CD4-positive, alpha-beta T cell treated with Interleukin-6 at 100 ng/mL for 8 hours (primary cell): ENCODE measurements at places on chromosomes 12 and 14.

DNA sequence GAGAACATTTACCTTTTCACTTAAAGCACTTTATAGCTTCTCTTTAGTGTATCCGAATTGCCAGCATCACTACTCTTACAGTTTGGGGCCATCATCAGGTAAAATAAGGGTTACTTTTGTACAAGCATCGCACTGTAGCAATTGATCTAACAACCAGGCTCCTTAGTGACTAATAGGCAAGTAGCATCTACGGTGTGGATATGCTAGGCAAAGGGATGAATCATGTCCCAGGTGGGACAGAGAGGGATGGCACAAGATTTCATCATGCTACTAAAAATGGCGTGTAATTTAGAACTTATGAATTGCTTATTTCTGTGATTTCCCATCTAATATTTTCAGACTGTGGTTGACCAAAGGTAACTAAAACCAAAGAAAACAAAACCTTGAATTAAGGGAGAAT lies 582.3 kb downstream of the KCNH5 start:
- DNase-seq, result no peak

GRCh38 chr14:74879427-74880182 lies 2.1 kb upstream of the DLST start:
- no peak for DNase-seq

DNA sequence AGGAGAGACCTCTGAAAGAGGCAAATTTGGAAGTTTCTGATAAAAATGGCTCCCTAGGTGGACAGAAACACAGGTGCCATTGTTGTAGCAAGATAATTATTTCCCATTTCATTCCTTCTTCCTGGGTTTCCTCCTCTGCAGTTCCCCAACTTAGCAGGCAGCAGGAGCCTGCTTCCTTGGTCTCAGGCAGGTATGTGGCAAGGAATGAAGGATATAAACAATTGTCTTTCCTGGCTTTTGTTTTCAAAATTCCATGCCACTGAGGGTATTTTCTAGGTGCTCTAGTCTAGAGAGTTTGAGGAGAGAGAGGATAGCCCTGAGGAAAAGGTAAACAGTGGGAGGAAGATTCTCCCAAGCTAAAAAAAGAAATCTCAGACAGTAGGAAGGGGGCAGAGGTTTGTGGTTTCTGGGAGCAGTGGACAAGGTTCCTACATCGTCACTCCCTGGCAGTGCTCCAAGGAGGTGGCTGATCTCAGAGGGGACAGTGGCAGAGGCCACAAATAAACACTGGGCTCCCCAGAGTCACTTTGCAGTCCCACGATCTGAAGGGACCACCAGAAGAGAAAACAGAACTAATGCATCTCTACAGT lies 82.6 kb upstream of the IGF1 start:
- DNase-seq, result no peak

GRCh38 chr12:108972358-108972757 lies 48.5 kb downstream of the SVOP start:
- DNase-seq, result no peak

DNA sequence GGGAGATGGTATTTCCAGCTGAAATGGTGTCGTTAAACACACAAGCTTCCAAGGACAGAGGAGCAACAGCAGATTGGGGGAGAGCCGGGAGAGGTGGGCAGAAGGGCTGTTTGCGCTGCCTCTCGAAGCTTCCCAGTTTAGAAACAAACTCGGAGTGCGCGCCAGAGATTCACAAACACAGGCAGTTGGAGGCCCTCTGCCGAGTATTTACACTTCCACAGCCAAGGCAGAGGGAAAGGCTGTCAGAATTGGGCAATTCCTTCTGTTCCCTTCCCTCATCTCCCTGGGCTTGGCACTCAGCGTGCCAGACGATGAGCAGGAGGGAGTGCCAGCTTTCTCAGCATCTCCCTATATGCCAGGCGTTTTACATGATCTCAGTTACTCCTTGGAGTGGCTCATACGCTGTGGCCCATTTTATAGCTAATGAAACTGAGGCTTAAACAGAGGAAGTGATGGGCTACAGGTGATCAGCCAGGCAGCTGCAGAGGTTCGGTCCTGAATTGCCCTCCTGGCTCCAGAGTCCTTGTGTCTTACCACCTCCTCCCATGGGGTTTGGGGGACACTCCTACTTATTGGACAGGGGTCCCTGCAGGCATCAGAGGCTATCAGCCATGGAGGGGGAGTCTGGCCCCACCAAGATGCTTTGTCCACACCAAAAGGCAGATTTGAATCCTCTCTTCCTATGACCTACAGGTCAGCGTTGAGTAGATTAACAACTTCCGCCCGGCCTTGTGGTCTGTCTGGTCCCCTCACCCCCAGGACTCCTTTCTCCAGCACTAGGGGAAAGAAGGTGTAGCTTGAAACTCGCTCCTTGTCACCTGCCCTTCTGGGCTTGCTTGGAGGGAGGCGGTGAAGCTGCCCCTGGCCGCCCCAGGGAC lies 3.1 kb downstream of the FAM222A start:
- no peak for DNase-seq

DNA sequence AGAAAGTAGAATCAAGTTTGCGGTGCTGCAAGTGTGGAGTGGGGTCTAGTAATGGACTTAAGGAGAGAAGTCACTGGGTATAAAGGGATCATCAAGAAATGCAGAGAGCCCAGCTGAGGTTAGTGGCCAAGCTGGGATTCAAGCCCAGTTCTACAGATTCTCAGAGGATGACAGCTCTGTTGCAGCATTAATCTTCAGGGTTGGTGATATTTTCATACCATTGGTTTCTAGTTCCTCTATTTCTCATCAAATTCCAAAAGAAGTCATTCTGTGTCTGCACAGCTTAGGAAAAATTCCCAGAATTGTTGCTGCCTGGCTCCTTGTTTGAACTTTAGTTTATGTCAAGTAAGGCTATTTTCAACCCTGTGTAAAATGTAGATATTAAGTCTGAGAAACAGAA lies 169.5 kb upstream of the NTF3 start:
- DNase-seq, result no peak

GRCh38 chr12:46675736-46676135 lies 150.1 kb downstream of the SLC38A4 start:
- no peak for DNase-seq

- no peak for DNase-seq
These were observed 134.3 kb downstream of the TTC7B start for GRCh38 chr14:90681929-90682328.

GRCh38 chr12:14238221-14238792 lies 127.2 kb upstream of the ATF7IP start:
- no peak for DNase-seq

GRCh38 chr12:114450515-114451300 lies 44.8 kb upstream of the TBX5 start:
- no peak for DNase-seq

- DNase-seq, result no peak
These were observed 61.0 kb downstream of the SUSD6 start for GRCh38 chr14:69672356-69672755.

GRCh38 chr12:6078398-6079096 lies 45.9 kb downstream of the VWF start:
- no peak for DNase-seq

DNA sequence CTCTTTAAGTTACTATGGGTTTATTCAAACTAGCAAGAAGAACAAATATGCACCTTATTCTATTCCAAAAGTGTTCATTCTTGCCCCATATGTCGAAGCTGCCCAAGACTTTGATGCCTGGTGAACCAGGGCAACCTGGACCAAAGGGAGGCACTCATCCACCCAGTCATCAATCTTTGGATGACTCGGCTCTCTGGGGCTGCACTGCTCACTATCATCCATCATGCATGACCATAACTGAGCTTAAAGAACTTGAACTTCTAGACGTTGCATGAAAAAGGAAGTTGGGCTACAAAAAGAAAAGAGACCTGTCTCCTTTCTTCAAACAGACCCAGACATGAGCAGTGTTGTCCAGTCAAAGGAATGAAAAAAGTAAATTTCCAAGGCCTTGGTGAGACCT lies 1.2 kb downstream of the KRT4 start:
- DNase-seq, result no peak

- no peak for DNase-seq
These were observed 63.6 kb upstream of the ELK3 start for GRCh38 chr12:96130396-96131059.

DNA sequence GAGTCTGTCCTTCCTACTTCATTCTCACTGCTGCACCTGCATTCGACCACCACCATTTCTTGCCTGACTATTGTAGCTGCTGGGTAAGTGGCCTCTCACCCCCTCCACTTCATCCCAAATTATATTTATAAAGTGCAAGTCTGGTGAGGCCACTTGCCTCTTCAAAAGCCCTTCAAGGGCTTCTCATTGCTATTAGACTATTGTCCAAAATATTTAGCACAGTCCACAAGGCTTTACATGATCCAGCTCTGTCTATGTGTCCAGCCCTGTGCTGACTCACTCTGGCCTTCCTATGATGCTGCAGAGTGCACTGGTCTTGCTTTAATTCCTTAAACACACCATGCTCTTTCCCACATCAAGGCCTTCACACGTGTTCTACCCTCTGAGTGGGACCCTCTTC lies 46.0 kb downstream of the PAH start:
- DNase-seq, result no peak

GRCh38 chr12:86772696-86773095 lies 516.5 kb upstream of the MGAT4C start:
- DNase-seq, result no peak

GRCh38 chr12:125503128-125503527 lies 437.9 kb downstream of the AACS start:
- DNase-seq, result no peak

DNA sequence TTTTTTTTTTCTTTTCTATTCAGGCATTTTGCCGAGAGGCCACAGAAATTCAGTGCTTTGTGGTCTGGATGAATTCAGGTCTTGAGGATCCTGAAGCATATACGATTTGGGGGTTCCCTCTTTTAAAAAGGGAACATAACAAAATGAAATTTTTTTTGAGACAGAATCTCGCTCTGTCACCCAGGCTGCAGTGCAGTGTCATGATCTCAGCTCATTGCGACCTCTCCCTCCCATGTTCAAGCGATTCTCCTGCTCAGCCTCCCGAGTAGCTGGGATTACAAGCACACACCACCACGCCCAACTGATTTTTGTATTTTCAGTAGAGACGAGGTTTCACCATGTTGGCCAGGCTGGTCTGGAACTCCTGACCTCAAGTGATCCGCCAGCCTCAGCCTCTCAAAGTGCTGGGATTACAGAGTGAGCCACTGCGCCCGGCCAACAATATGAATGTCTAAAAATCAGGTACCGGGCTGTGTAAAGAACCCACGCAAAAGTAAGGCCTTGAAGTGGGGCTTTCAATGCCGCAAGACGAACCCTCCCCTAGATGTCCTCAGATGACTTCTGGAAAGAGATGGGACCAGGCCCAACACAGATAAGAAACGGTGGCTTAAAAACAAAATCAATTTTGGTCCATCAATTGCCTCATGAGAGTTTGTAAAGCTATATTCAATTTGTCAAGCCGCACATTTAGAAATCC lies 30.0 kb downstream of the TESC start:
- DNase-seq, result no peak

DNA sequence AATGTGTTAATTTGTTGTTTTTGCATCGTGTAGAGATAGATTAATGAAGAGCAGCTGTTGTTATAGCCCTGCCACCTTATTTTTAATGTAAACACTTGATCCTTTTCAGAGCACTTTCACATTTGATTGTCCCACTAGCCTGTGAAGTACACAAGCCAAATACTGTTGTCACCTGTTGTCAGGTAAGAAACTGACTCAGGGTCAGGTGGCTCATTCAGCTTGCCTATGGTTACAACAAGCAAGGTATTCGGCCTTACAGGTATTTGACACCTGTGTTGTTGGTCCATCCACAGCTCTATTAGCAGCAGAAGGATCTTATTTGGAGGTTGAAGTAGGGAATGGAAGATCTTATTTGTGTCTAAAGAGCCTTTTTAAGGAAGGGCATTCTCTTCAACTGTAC lies 108.9 kb downstream of the GPR135 start:
- no peak for DNase-seq

DNA sequence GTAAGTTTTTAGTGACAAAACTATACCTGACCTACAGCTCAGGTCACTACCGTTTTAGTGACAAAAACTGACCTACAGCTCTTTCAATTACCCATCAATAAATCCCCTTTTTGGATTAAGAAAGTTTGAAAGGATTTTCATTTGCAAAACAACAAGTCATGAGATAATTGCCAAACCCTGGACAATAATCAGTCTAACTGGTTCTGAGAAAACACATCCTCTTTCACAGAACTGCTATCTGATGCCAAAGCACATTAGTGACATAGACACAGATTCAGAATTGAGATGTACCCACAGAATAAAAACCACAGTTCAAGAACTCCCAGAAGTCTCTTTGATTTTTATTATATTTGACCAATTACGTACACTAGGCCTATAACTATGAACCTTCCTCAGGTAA lies 126.0 kb upstream of the COCH start:
- DNase-seq, result no peak

- DNase-seq, result no peak
These were observed 228.9 kb downstream of the ANO2 start for GRCh38 chr12:5716201-5716600.

DNA sequence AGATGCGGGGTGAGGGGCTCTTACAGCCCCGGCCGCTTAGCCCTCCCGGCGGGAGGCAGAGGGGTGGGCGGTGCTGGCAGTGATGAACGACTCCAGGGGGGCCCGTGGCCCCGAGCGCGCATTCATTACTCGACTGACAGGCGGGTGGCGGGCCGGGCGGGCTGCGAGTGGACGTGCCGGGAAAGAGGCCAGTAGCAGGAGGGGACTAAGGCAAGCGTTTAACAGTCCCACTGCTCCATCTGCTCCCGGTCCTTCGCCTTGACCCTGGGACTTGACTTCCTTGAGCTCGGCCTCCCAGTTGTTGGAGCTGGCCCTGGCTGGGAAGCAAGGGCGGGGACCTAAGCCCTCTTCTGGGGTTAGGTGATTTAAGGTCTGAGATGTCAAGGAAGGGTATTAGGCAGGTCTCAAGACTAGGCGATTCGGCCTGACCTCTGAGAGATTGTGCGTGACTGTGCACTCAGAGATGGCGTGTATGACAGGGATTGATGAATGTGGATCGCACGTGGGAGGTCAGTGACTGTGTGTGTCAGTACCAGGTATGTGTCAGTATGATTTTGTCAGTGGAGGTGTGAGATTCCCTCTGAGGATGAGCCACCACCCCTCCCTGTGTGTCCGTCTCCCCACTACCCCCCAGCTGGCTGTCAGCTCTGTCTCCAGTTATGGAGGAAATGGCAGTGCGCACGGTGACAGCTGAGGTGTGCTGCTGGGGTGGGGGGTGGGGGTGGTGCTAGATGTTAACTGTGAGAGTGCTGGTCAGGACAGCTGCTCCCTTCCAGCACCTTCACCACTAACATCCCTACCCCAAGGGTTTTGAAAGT lies 3.6 kb upstream of the DNAJC22 start:
- DNase-seq, result no peak

DNA sequence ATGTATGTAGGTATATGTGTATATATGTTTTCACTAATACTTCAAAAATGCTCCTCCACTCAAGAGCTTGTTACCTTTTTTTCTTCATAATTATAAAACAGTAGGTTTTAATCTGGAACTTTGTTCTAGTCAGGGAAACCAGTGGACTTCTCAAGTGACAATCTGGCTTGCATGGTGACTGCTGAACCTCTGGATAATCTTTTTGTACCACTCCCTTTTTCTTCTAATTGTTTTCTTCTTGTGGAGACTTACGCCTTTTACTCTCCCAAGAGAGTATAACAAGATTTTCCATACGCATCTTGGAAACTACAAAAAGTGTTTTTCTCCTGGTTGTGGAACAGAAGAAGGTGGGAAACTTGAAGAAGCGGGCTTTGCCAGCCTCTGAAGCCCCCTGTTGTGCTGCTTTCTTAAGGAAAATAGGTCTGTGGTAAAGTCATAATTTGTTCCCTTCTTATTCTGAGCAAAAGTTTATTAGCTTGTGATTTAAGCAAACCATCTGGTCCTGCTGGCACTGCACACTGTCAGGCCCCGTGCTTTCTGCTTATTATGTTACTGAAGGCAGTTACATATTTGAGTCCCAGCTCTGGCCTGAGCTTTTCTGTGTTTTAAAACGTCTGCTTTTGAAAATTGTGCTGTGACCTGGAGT lies 291.8 kb downstream of the ERC1 start:
- DNase-seq, result no peak
